ENCODE measurements at places on chromosomes 4 and X.

DNA sequence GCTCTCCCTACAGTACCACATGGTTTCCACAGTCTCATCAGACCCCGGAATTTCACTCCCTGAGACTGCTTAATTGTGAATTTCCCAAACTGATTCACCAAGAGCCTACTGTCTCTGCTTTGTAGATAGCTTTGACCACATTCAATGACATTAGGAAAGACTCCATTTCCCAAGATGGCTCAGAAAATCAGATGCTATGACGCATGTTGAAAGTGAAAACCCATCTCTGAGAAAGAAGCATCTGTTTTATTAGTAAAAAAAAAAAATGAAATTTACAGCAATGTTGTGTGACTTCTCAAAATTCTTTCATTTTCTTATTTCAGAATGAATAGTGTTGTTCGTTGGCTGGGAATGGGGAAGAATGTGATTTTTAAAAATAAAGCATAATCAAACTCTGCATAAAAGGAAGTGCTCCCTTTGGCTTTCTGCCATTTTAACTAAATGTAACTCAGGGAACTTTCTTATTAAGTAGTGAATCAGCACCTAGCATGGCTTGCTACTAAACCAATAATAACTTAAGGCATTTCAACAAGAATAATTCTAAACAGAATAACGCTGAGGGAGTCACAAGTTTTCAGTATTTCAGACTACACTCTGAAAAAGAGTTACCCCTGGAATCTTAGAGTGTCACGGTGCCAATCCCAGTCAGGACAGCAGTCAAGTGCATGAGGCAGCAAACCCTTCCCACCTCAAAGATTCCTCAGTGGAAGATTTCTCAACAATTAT is 97.4 kb upstream of the MYOZ2 start:
- no peak for DNase-seq

- DNase-seq, result no peak
Observed at GRCh38 chr4:26751004-26751403, 109.6 kb upstream of the STIM2 start.

- DNase-seq, result no peak
Observed at GRCh38 chr4:140092094-140092851, 61.7 kb downstream of the MAML3 start.

GRCh38 chr4:3263053-3263875 is 14.3 kb downstream of the MSANTD1 start:
- no peak for DNase-seq

- DNase-seq, result no peak
Observed at GRCh38 chr4:177574446-177574845, 132.2 kb upstream of the AGA start.

- no peak for DNase-seq
Observed at GRCh38 chr4:140311257-140311835, 62.1 kb upstream of the SCOC start.

- no peak for DNase-seq
Observed at GRCh38 chr4:182847576-182848450, 69.4 kb downstream of the DCTD start.

DNA sequence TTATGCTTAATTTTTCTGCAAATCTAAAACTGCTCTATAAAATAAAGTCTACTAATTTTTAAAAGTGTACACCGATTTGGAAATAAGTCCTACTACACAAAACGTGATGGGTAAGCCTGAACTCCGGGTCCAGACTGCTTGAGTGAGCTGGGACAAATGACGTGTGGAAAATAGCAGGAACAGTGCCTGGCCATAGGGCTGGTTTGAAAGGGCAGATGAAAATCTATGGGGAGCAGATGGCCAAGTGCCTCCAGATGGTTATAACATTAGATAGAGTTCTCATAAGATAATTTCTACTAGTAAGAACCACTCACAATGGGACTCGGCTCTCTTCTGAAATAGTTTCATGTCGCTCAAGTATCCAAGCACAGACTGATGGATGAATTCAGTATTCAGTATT is 52.5 kb downstream of the F11 start:
- DNase-seq, result no peak

DNA sequence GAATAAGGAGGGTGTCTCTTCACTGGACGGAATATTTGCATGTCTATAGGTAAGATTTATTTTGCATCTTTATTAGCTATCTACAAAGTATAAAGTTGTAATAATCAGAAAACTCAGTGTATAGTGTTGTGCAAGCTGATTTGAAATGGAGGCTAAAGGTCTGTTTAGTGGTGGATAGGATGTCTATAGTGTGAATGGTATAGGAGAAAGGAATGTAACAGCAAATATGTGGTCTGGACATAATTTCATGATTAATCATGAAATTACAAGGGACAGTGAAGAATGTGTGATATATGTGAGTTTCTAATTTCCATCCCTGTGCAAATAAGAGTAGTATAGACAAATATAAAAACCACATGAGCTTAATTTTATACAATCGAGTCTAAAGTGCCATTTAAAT is 79.3 kb upstream of the CAMK2D start:
- DNase-seq, result no peak

DNA sequence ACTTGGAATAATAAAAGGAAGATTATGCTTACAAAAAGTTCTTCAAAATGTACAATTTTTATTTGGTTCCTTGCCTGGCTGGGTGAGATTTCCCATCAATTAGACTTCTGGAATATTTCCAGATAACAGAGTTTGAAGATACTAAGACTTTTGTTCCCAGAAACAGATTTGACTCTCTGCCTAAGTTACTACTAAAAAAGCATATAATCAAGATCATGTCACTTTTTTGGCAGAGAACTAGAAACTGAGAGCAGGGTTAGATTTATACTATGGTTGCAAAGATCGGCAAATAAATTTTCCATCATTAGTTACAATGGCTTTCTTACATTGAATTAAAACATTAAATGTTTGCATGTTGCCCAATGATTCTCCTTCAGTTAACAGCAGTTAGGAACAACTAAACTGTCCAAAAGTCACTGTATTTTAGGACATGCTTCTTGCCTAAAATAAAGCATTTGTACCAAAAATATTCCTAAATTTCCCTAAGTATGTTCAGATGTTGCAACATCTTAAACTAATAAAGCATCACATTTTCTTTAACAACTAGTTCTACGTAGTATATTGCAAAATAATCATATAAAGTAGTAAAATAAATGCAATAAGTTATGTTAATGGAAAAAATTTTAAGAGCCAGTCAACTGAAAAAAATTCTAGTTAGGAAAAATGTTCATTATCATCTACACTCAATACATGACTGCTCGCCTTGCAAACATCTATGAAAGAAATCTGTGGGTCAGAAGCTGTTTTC is 73.0 kb downstream of the SEC24D start:
- DNase-seq, result no peak

GRCh38 chr4:47642985-47643760 is 158.1 kb downstream of the ATP10D start:
- no peak for DNase-seq

- peak; percentile 29 for DNase-seq
Observed at GRCh38 chr4:17324386-17324830, 187.5 kb downstream of the QDPR start.

DNA sequence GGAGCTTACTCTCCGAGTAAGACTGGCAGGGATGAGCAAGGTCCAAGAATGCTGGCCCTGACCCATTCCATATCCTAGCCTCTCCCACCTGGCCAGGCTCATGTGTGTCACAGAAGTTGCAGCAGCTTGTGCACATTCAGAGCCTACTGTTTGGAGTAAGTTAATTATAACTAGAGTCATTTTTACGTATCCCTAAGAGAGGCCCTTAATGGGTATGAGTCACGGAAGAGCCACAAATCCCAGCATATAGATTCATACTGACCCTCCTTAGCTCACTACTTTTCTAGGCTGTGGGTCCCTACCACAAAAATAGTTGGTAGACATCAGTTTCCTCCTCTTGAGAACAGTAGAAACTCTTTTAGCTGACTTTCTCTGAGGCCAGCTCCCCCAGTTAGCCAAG is 118.3 kb upstream of the FRG1 start:
- no peak for DNase-seq

Measured in activated CD4-positive, CD25-positive, alpha-beta regulatory T cell (primary cell).